ENCODE measurements at places on chromosomes 6 and 20. TPM values are rescaled to one million over a fixed set of nuclear protein-coding genes. Genes with fewer than 3 reads are reported as not detected.

DNA sequence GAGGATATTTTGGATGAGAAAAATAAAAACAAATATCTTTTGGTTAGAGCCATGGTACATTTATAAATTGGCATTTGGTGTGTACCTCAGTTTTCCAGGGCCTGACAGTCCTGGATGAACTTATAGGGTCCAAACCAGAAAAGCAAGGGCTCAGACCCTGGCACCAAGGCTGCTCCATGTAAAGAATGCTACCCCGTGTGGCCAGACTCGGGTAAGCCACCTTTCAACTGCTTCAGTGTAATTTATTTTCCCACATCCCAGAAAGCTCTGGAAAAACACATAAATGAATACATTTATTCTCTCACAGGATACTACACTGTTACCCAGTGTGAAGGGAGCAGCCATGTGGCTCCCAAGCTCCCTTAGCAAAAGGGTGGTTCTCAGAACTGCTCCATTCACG lies 13.8 kb downstream of the MRPL14 start:
- H3K36me3 ChIP-seq: no peaks in the 10 kb centered on the region
- no peaks in the 10 kb centered on the region for H3K27me3 ChIP-seq
- no peak for DNase-seq
- peaks cover 3% of the 10 kb centered on the region for H3K4me1 ChIP-seq
- H3K4me3 ChIP-seq: no peak overlapping the region

DNA sequence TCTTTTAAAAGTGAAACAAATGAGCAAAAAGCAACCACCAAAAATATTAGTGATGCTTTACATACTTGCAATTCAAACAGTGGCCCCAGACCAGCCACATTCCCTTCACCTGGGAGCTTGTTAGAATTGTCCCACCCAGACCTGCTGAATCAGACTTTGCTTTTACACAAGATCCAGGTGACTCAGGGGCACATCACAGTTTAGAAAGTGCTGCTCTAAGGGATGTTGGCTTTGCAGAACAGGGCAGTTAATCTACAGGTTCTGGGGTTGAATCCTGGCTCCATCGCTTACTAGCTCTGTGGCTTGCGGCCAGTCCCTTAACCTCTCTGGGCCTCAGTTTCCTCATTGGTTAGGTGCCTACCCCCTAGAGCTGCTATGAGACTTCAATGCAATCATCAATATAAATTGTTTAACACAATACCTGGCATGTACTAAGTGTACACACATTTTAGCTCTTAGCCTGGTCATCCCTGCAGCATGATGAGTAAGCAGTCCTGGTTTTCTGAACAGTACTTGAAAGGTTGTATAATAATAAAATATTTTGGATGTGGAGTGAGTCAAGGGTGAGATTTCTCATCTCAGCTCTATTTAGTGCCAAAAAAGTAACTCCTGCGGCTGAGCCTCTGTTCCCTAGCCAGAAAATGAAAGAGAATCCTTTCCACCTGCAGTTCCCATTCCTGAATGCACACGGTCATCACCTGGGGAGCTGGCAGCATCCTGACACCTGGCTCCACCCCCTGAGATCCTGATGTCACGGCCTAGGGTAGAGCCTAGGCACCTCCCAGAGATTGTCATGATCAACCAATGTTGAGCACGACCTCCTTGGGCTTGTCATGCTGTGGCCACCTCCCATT lies 162.7 kb downstream of the ANKRD60 start:
- H3K4me3 ChIP-seq: no peak overlapping the region
- H3K27me3 ChIP-seq: peaks cover 2% of the 10 kb centered on the region

- peak overlapping the region; percentile 80 for H3K4me3 ChIP-seq
- DNase-seq: peak; percentile 43
- peak overlapping the region; percentile 52 for H3K27ac ChIP-seq
- H3K27me3 ChIP-seq: peaks cover 11% of the 10 kb centered on the region
- no peaks in the 10 kb centered on the region for H3K36me3 ChIP-seq
- peaks cover 65% of the 10 kb centered on the region for H3K4me1 ChIP-seq
Observed at GRCh38 chr6:34144581-34145160, 1.2 kb downstream of the GRM4 start.

TAGAP gene
- total RNA-seq: not detected

MEI4 gene
- total RNA-seq: 0.86 TPM

OPRL1 gene
- 2.9 TPM for total RNA-seq

LAMA2 gene
- total RNA-seq: 2.4 TPM

- H3K4me3 ChIP-seq: peak overlapping the region; percentile 38
- peaks cover 58% of the 10 kb centered on the region for H3K4me1 ChIP-seq
- H3K27ac ChIP-seq: peak overlapping the region; percentile 91
- H3K27me3 ChIP-seq: peaks cover 17% of the 10 kb centered on the region
- H3K36me3 ChIP-seq: peaks cover 14% of the 10 kb centered on the region
Observed at GRCh38 chr6:158766621-158767455, 52.3 kb downstream of the EZR start.

DNA sequence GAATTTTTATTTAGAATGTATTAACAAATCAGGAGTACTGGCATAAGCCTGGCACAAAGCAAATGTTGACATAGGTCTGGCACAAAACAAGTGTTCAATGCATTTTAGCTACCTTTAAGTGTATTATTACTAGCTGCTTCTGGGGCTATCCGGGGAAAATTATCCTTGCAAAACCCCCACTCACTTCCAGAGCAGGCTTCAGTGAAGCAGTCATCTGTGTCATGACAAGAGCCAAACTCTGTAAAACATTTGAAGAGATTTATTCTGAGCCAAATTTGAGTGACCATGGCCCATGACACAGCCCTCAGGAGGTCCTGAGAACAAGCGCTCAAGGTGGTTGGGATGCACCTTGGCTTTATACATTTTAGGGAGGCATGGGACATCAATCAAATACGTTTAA lies 6.4 kb upstream of the TRIM38 start:
- H3K4me3 ChIP-seq: no peak overlapping the region
- H3K36me3 ChIP-seq: peaks cover 22% of the 10 kb centered on the region
- peaks cover 3% of the 10 kb centered on the region for H3K27me3 ChIP-seq
- H3K27ac ChIP-seq: no peak overlapping the region
- H3K4me1 ChIP-seq: no peaks in the 10 kb centered on the region
- DNase-seq: no peak

DNA sequence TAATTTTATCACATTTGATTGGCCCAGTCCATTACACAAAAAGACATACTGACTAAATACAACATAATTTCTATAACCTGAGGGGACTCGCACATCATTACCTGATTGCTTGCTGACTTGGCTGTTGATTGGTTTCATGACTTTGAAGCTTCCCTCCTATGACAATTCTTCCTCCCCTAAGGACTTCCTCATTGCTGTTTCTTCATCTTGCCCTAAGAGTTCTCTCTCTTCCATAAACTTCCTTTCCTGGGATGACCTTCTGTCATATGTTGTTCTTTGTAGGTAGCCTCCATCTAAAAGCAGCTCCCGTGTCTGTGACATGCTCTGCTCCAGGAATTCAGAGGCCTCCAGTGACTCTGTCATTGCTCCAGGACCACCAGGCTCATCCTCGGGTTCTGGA lies 22.6 kb downstream of the RSPH3 start:
- H3K36me3 ChIP-seq: peaks cover 7% of the 10 kb centered on the region
- no peaks in the 10 kb centered on the region for H3K4me1 ChIP-seq
- H3K4me3 ChIP-seq: no peak overlapping the region
- H3K27ac ChIP-seq: no peak overlapping the region

DNA sequence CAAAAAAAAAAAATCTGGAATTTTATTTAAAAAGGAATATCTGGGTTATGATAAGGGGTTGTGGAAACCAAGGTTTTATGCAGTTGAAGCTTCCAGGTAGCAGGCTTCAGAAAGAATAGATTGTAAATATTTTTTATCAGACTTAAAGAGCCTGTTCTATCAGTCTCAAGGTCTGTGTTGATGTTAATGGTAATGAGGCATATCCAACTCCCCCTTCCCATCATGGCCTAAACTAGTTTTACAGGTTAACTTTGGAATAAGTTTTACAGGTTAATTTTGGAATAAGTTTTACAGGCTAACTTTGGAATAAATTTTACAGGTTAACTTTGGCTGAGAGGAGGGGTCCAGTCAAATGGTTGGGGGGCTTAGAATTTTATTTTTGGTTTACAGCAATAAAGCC lies 92.4 kb downstream of the CD24 start:
- no peak for DNase-seq
- no peak overlapping the region for H3K4me3 ChIP-seq
- peaks cover 5% of the 10 kb centered on the region for H3K4me1 ChIP-seq
- no peaks in the 10 kb centered on the region for H3K36me3 ChIP-seq
- peaks cover 2% of the 10 kb centered on the region for H3K27me3 ChIP-seq

DNA sequence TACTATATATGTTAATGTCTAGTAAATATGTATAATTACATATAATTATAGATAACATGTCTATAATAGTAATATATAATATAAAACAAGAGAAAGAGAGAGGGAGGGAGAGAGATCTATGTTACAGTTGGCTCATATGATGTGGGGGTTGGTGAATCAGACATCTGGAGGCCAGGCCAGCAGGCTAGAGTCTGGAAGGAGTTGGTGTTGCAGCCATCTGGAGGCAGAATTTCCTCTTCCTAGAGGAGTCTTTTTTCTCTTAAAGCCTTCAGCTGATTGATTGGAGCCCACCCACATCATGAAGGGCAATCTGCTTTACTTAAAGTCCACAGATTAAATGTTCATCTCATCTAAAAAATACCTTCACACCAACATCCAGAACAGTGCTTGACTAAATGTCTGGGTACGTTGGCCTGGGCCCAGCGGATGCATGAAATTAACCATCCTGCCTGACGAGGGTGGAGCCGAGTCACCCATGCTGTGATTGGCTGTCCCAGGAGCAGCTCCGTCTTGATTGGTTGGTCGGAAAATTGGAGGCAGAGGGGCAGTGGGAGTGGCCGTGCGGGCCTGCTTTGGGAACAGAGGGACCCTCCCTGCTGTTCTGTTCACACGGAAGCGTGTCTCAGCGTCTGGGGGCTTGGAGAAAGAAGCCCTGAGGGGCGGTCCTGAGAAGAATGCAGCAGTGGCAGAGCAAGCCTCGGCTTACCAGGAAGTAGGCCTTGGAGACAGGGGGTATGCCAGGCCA lies 392.4 kb downstream of the QKI start:
- DNase-seq: peak; percentile 23
- peaks cover 7% of the 10 kb centered on the region for H3K27me3 ChIP-seq
- H3K36me3 ChIP-seq: no peaks in the 10 kb centered on the region
- no peak overlapping the region for H3K4me3 ChIP-seq
- H3K27ac ChIP-seq: peak overlapping the region; percentile 59

GRCh38 chr20:25744261-25744660 lies 47.6 kb upstream of the ZNF337 start:
- H3K27ac ChIP-seq: no peak overlapping the region
- no peak overlapping the region for H3K4me3 ChIP-seq
- no peaks in the 10 kb centered on the region for H3K27me3 ChIP-seq
- no peak for DNase-seq
- no peaks in the 10 kb centered on the region for H3K36me3 ChIP-seq

GRCh38 chr20:38284893-38285444 lies 19.0 kb upstream of the BPI start:
- H3K36me3 ChIP-seq: peaks cover 4% of the 10 kb centered on the region
- DNase-seq: no peak
- no peaks in the 10 kb centered on the region for H3K4me1 ChIP-seq
- peaks cover 7% of the 10 kb centered on the region for H3K27me3 ChIP-seq
- no peak overlapping the region for H3K27ac ChIP-seq
- H3K4me3 ChIP-seq: no peak overlapping the region

- no peak for DNase-seq
- peak overlapping the region; percentile 71 for H3K27ac ChIP-seq
- H3K36me3 ChIP-seq: no peaks in the 10 kb centered on the region
- peaks cover 23% of the 10 kb centered on the region for H3K4me1 ChIP-seq
- peaks cover 12% of the 10 kb centered on the region for H3K27me3 ChIP-seq
- peak overlapping the region; percentile 61 for H3K4me3 ChIP-seq
Observed at GRCh38 chr20:732727-733126, 35.6 kb downstream of the SLC52A3 start.

BCAS1 gene
- total RNA-seq: 0.32 TPM

DNA sequence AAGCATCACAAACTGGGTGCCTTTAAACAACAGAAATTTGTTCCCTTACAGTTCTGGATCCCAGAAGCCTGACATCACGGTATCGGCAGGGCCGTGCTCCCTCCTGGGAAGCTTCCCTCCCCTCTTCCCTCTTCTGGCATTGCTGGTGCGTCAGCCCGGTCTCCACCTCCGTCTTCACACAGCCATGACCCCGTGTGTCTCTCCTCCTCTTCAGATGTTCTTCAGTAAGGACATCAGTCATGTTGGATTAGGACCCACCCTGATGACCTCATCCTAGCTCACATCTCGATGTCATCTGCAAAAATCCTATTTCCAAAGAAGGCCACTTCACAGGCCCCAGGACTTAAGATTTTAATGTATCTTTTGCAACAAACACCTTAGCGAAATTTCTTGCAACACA lies 38.4 kb upstream of the TBXT start:
- H3K36me3 ChIP-seq: peaks cover under 1% of the 10 kb centered on the region
- H3K27me3 ChIP-seq: peaks cover 2% of the 10 kb centered on the region
- H3K4me1 ChIP-seq: no peaks in the 10 kb centered on the region
- no peak overlapping the region for H3K27ac ChIP-seq
- H3K4me3 ChIP-seq: no peak overlapping the region
- no peak for DNase-seq

GRCh38 chr6:53724501-53724900 lies 58.9 kb upstream of the KLHL31 start:
- H3K4me1 ChIP-seq: peaks cover 2% of the 10 kb centered on the region
- no peak for DNase-seq
- H3K4me3 ChIP-seq: no peak overlapping the region

DNA sequence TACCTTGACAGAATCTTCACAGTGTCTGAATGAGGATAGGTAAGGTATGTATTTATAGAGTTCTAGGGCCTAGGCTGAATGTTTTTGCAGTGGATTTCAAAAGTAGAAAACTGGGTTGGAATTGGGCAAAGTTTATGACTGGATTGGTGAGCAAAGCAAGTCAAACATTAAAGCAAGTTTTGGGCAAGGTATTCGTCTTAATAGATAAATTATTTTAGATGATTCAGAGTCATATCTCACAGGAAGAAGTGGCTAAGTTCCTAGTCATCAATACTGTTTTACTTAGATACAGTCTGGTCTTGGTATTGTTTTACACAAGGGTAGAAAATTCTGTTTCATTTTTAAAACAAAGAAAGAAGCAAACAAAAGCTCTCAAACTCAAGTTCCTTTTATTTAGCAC lies 284.1 kb upstream of the EPHA7 start:
- no peaks in the 10 kb centered on the region for H3K27me3 ChIP-seq
- H3K4me3 ChIP-seq: no peak overlapping the region
- H3K4me1 ChIP-seq: no peaks in the 10 kb centered on the region
- H3K36me3 ChIP-seq: peaks cover 14% of the 10 kb centered on the region
- H3K27ac ChIP-seq: no peak overlapping the region

OR2J3 gene
- not detected for total RNA-seq

LY86 gene
- total RNA-seq: not detected

DNA sequence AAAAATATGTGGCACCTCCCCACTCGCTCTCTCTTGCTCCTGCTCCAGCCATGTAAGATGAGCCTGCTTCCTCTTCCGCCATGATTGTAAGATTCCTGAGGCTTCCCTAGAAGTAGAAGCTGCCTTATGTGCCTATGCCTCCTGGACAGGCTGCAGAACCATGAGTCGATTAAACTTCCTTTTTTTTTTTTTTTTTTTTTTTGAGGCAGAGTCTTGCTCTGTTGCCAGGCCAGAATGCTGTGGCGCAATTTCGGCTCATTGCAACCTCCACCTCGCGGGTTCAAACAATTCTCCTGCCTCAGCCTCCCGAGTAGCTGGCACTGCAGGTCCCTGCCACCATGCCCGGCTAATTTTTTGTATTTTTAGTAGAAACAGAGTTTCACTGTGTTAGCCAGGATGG lies 112.5 kb downstream of the FAM217A start:
- no peaks in the 10 kb centered on the region for H3K36me3 ChIP-seq
- no peak overlapping the region for H3K4me3 ChIP-seq

Measured in glutamatergic neuron (in vitro differentiated cells).